ENCODE measurements at places on chromosomes 4 and X. TPM values are rescaled to one million over a fixed set of nuclear protein-coding genes. Genes with fewer than 3 reads are reported as not detected.

The DSPP gene
- polyA plus RNA-seq, result not detected

The UNC5C gene
- 2.6 TPM for polyA plus RNA-seq

The IQCM gene
- polyA plus RNA-seq, result not detected

The ZNF630 gene
- 2.5 TPM for polyA plus RNA-seq

The MAGEA8 gene
- not detected for polyA plus RNA-seq

The GLUD2 gene
- 3.7 TPM for polyA plus RNA-seq

The FAM9C gene
- polyA plus RNA-seq, result not detected

The SPATA4 gene
- not detected for polyA plus RNA-seq
